ENCODE measurements at places on chromosomes 1 and 21.

- no peak for DNase-seq
Measured at GRCh38 chr1:8627728-8628127, 189.7 kb downstream of the RERE start.

- peak; percentile 57 for DNase-seq
Measured at GRCh38 chr1:28259934-28260802, 850 bp downstream of the SESN2 start.

DNA sequence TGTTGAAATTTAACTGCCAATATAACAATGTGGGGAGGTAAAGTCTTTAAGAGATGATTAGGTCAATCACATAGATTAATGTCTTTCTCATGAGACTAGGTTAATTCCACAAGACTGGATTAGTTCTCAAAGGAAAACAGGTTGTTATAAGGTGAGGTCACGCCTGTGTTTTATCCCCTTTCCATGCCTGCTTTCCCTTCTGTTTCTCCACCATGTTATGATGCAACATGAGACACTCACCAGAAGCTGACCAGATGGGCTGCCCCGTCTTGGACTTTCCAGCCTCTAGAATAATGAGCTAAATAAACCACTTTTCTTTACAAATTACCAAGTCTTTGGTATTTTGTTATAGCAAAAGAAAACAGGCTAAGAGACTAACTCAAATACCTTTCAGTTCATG lies 70.8 kb downstream of the DDAH1 start:
- no peak for DNase-seq

- no peak for DNase-seq
Measured at GRCh38 chr1:27509127-27510080, 19.4 kb upstream of the WASF2 start.

- no peak for DNase-seq
Measured at GRCh38 chr1:32977546-32978087, 13.0 kb upstream of the RNF19B start.

GRCh38 chr1:83761167-83762038 lies 237.5 kb downstream of the TTLL7 start:
- DNase-seq = no peak

- no peak for DNase-seq
Measured at GRCh38 chr1:7152655-7153054, 367.4 kb downstream of the CAMTA1 start.

- DNase-seq = no peak
Measured at GRCh38 chr1:214332946-214333798, 52.2 kb downstream of the SMYD2 start.

GRCh38 chr1:223052931-223053330 lies 90.1 kb downstream of the TLR5 start:
- no peak for DNase-seq

DNA sequence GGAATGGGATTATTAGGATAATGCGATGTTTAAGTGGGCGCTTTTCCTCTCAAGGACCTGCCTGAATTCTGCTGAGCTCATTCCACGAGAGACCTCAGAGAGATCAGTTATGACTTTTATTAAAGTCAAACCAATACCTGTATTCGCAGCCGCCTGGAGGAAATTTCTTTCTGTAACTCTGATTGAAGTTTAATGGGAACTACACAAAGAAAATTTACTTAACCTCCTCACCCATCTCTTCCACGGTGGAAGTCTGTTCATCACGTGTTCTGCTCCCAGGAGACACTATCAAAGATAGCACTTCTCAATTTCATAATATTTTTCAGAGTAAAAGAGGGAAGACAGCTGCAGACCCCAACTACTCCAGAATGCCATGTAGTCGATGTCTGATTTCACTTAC lies 334.7 kb upstream of the POU3F1 start:
- no peak for DNase-seq

DNA sequence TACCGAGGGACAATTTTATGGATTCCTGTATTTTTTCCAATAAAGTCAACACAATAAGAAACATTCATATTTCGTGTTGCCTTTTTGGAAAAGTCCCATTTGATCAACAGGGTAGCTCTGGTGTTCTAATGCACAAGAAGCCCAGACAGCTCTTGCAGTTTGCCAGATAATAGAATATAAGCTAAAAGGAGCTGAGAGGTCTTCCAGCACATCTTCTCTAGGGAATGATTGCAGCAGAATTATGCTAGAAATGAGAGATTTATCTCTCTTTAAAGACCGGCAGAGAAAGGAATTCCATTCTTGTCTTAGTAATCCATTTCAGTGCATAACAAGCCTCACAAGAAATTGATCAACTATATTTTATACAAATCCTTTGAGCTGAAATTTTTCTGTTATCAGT lies 25.0 kb upstream of the DDX59 start:
- no peak for DNase-seq

GRCh38 chr1:43853161-43853921 lies 80.3 kb upstream of the ARTN start:
- DNase-seq = peak; percentile 50

GRCh38 chr1:52553362-52554266 lies 722 bp upstream of the TUT4 start:
- DNase-seq = peak; percentile 62

DNA sequence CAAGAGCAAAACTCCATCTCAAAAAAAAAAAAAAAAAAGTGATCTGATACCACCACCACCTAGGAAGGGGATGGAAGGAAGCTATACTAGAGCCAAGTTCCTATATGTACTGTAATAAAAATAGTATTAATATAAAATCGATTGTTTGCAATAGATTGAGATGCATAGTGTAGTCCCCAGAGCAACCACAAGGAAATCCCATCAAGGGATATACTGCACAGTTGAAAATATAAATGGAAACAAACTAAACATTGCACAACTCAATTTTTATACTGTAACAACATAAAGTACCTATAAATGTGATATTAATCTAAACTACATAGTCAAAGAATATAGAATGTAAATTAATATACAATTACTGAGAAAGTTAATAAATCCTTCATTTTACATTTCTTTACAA lies 20.9 kb upstream of the PSMG1 start:
- DNase-seq = no peak

DNA sequence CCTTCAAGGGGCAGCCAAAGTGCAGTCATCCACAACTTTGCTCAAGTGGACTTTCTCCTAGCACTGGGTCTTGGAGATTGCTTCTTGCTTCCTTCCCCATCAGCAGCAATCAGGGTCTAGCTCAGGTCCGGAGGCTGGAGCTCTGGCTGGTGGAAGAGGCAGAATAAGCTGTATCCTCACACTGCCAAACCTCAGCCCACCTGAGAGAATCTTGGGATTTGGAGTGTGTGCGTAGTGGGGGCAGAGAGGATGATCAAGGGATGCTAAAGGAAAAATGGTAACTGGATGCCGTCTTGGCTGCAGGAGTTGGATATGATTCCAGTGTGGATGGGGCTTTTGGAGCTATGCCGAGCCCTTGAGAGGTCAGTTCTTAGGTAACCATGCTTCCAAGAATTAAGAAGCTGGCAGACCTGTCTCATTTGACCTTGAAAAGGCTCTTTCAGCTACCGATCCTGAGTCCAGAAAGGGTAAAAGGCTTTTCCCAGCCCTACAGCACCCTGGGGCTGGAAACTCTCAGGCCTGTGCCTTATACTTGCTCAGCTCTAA lies 4.5 kb upstream of the NFASC start:
- DNase-seq = no peak

GRCh38 chr1:240706150-240706935 lies 94.4 kb upstream of the GREM2 start:
- DNase-seq = no peak

DNA sequence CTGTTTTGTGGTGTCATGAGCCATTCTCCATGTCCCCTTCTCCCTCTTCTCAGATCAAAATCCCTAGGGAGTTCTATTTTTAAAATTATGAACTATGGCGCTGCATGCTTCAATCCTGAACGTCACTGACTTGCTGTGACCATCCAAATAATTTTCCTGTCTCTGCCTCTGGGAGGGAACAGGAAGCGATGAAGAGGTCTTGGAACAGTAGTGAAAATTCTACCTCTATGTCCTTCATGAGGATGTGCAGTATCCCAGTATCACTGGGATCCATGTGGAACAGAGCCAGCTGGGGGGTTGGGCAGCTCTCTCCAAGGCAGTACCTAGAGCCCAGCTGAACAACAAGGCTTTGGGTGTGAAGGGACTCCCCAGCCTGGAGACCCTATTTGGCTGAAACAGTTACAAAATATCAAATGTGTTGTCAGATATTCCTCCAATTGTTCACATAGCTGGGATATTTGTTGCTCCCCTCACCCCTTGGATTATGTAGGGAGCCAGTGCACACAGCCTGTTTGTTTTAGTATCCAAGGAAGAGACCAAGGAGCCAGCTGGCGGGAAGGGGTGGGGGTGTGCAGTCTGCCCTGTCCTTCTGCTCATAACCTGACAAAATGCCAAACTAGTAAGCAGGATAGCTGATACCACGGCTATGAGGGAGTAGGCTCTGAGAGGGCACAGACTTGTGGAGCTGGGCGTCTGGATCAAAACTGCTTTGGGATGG lies 7.6 kb downstream of the DCLRE1B start:
- no peak for DNase-seq

DNA sequence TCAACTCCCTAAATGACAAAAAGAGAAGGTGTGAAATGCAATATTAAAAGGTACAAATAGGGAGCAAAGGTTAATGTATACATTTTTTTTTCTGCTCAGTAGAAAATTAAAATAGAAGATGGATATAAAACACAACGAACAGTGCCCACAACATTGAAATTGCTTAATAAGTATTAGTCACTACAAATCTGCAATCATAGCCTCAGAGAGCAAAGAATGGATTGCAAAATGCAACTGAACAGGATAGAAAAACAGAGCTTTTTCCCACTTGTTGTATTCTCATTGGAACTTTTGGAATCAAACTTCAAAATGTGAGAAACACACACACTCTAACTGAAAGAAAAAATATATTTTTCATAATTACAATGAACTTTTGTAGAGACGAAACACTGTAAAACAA lies 552.2 kb upstream of the NCAM2 start:
- DNase-seq = no peak

GRCh38 chr1:29200906-29201594 lies 19.4 kb upstream of the SRSF4 start:
- no peak for DNase-seq

DNA sequence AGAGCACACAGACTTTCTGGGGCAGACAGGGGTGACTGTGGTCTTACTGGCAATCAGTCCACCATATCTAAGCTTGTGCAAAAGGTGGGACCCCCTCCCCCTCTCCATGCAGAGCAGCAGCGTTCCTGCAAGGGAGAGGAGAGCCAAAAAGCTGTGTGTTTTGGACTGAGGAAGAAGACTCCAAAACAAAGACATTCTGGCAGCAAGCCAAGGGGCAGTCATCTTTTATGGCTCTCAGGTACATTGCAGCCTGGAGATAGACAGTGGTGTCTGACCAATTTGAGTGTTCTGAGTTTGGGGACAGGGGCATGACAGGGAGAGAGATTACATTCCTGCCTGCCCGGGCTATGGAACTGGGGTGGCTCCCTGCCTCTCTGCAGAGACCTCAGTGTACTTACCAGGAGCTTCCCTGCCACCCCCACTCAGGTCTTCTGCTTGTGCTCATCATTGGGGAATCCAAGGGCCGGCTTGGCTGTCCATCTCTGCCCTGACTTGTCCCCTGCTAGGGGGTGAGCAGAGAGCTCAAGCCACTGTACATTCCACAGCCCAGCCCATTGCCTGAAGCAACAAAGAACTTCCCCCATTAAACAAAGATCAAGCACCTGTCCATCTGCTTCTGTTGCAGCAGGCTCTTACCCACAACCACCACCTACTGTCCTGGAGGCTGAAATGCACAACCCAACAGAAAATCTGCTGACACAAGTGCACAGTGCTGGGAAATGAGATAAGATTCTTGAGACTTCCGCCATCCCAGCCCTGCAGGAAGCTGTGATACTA lies 131.1 kb downstream of the EVI5 start:
- peak; percentile 11 for DNase-seq

- DNase-seq = no peak
Measured at GRCh38 chr1:185581961-185582725, 152.0 kb upstream of the HMCN1 start.

GRCh38 chr21:44326716-44327602 lies 12.2 kb downstream of the CFAP410 start:
- DNase-seq = no peak

DNA sequence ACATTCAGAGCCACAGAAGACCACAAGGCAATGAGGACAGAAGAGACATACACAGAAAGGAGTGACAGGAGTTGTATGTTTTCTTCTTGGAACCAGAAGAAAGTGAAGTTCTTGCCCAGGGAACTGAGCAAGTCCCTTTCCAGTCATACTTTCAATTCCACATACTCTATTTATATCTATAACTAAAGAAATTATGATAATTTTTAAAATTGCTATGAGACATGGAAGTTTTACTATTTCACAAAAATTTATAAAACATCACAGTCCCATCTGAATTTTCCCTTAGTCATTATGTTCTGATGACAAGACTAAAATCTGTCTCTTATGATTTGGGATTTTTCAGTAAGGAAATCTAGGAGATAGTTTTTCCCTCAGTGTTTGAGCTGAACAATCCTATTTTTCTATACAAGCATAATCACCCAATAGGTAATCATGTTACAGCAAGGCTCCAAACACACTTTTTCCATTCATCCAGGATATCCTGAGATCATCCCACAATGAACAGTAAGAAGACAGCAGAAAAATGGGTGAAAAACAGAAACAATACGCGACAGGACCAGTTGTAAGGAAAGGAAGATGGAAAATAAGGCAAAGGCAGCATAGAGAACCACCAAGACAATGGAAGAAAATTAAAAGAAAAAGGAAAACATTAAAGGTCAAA lies 154.6 kb downstream of the VAV3 start:
- no peak for DNase-seq

DNA sequence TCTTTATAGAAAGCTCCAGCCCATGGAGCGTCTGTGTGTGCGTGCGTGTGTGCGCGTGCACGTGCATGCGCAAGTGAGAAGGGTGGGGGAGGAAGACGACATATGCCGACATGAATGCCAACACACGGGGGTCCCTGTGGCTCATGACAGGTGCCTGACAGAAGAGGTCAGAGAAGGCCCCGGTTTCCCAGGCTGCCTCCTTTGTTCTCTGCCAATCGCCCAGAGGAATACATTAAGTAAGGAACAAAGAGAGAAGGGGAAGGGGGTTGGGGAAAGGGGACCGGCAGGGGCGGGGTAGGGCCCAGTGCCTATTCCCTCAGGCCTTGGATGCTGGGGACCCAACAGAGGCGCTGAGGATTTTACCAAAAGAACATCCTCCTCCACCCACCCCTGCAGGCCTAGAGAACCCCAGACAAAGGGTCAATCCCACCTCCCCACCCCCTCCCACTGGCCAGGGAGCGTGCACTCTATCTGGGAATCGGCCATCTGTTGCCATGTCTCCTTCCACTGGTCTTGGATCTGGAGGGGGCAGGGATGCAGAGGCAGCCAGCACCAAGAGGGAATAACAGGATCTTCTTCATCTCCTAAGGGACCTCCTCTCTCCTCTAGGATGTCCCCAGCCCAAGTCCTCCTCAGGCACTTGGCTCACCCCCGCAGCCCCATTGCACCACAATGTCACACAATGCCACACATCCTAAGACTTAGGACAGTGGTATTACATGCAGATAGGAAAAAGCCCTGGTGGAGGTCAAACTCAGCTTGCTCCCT lies 39.4 kb downstream of the PIK3C2B start:
- DNase-seq = no peak

- no peak for DNase-seq
Measured at GRCh38 chr21:45974073-45975019, 7.2 kb upstream of the COL6A1 start.
